ENCODE measurements at places on chromosomes 2 and 18. TPM values are rescaled to one million over a fixed set of nuclear protein-coding genes. Genes with fewer than 3 reads are reported as not detected.

CEP192 gene
- 26.5 TPM for total RNA-seq

ZDBF2 gene
- total RNA-seq: 14.1 TPM

SP110 gene
- 0.63 TPM for total RNA-seq

PLA2R1 gene
- total RNA-seq: 1.4 TPM

- no peak for DNase-seq
Measured at GRCh38 chr2:922185-922584, 28.5 kb upstream of the SNTG2 start.

DNA sequence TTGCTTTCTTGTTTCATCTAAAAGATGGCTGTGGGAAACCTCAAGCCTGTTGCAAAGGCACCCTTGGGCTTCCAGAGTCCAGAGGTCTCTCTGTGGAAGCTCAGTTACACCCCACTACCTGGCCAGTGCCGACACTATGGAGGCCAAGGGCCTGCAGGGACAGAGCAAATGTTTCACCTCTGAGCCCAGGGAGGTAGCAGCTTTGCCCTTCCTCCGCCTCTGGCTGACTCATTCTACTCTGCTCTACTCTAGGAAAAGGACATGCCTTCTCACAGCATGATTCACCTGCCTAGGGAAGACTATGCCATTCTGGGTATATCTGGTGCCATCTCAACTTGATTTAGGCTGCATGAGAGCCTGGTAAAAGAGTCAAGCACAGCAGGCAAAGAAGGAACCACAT is 12.2 kb downstream of the MYOM1 start:
- no peak for DNase-seq
